CD8-positive, alpha-beta memory T cell (primary cell): ENCODE measurements at places on chromosomes 5 and 9. TPM values are rescaled to one million over a fixed set of nuclear protein-coding genes. Genes with fewer than 3 reads are reported as not detected.

SPATA31A3 gene
- total RNA-seq = not detected

DNA sequence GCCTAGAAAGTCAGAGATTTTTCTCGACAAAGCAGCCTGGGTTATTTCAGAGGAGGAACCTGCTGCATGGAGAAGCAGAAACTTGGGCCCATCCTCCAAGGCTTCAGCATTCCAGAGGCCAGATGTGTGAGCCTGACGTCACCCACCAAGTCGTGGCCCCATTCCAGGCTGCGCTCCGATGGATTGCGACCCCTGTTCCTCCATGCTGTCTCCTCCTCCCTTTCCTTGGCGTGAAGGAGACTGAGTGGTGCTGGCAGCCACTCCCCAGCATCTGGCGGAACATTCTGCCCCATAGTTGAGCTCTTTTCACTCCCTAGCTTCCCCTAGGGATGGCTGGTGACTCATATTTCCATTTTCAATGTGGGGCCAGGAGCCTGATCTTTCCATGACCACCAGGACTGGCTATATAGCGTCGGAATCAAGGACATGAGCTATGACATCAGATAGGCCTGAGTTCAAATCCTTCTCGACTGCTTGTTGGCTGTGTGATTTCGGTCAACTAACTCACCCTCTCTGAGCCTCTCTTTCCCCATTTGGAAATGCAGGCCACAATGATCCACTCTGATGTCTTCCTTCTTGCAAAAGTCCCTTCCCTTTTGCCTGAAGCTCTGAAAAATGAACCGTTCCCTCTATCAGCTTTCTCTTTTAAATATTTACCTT lies 24.5 kb upstream of the DUSP1 start:
- no peak for DNase-seq

- DNase-seq = no peak
Measured at GRCh38 chr5:172098046-172098445, 90.0 kb downstream of the STK10 start.

DNA sequence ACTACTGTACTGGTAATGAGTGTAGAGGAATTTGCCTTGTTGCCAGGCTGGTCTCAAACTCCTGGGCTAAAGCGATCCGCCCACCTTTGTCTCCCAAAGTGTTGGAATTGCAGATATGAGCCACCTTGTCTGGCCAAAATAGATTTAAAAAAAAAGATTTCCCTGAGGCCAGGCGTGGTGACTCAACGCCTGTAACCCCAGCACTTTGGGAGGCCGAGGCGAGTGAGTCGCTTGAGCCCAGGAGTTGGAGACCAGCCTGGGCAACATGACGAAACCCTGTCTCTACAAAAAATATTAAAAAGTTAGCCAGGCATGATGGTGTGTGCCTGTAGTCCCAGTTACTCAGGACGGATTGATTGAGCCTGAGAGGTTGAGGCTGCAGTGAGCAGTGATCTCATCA lies 62.5 kb downstream of the IPO11 start:
- no peak for DNase-seq

GRCh38 chr5:43033841-43034590 lies 6.1 kb downstream of the ANXA2R start:
- no peak for DNase-seq

DNA sequence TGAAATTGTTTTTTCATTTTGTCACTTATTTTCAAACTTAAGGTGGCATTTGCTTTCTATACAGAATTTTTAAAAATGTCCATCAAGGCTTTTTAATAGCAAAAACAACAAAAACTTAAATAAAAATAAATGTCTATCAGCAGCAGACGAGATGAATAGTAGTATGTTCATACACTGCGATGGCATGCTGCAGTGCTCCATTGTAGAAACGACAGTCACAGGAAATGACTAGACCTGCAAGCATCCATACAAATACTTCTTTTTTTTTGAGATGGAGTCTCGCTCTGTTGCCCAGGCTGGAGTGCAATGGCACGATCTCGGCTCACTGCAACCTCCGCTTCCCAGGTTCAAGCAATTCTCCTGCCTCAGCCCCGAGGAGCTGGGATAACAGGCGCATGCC lies 41.4 kb downstream of the COL23A1 start:
- DNase-seq = no peak
